Activated effector memory CD4-positive, alpha-beta T cell treated with Interleukin-2 at 50 U/mL for 16 hours (primary cell): ENCODE measurements at places on chromosomes 16 and 17.

DNA sequence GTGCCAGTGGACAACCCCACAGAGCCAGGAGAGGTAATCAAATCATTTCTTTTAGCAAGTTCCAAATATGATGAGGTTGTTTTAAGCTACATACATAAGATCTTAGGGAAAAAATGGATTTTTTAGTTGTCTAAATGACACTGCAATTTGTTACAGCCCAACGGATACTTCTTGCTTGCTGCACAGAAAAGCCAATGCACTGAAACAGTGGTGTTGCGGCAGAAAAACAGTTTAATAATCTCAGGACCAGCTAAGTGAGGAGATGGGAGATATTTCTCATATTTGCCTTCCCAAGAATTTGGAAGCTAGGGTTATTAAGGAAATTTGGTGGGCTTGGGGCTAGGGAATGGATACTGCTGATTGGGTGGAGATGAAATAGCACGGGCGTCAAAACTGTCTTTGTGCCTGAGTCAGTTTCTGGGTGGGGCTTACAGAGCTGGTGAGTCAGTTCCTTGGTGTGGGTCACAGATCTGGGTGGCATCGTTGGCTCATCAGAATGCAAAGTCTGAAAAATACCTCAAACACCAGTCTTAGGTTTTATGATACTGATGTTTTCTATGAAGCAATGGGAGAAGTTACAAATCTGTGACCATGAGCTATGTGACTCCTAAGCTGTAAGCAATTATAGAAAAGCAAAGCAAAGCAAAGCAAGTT lies 255.4 kb downstream of the IRX3 start:
- no peak for DNase-seq

GRCh38 chr16:76461836-76462235 lies 184.6 kb downstream of the CNTNAP4 start:
- no peak for DNase-seq

DNA sequence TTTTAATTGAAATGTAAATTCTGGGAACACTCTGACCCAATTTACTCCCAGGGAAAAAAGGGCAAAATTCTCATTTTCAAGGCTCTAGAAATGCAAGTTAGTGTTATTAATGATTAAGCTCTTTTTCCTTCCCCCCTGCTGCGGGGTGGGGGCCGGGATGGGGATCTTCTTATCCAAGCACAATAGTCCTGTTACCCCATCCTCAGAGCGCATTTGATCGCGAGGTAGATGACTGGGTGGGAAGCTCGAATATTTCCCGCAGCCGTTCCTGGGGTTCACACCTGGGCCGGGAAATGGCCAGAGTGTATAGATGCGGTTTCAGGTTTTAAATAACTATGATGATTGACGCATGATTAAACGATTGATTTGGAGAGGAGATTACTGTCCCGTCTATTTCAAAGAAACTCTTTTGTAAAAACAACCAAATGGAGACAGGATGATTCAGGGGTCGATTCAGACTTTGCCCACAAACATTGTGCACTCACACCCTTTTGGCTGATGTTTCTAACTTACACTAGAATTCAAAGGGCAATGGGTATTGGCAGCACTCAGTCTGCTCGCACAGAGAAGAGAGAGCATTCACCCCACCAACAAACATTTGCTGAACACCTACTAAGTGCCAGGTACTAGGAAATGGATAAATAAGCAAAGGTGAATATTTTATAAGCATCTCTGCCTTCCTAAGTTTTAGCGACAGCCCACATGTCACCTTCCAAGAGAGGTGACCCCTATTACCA lies 55.0 kb downstream of the SALL1 start:
- DNase-seq: no peak

GRCh38 chr17:19718613-19719354 lies 2.4 kb upstream of the SLC47A2 start:
- DNase-seq: no peak

GRCh38 chr17:70791748-70792443 lies 622.6 kb downstream of the KCNJ2 start:
- no peak for DNase-seq

DNA sequence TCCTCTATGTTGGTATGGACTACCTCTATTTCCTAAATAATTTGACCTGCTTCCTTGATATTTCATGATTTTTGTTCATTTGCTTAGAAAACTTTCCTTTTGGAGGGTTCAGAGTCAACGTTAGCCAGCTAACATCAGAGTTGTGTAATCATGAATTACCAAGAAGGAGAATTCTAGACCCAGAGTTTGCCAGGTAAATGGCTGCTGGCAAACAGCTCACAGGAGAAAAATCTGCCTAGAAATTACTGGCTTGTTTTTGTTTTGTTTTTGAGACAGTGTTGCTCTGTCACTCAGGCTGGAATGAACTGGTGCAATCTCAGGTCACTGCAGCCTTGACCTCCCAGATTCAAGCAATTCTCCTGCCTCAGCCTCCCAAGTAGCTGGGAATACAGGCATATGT lies 111.4 kb upstream of the SALL1 start:
- DNase-seq: no peak

DNA sequence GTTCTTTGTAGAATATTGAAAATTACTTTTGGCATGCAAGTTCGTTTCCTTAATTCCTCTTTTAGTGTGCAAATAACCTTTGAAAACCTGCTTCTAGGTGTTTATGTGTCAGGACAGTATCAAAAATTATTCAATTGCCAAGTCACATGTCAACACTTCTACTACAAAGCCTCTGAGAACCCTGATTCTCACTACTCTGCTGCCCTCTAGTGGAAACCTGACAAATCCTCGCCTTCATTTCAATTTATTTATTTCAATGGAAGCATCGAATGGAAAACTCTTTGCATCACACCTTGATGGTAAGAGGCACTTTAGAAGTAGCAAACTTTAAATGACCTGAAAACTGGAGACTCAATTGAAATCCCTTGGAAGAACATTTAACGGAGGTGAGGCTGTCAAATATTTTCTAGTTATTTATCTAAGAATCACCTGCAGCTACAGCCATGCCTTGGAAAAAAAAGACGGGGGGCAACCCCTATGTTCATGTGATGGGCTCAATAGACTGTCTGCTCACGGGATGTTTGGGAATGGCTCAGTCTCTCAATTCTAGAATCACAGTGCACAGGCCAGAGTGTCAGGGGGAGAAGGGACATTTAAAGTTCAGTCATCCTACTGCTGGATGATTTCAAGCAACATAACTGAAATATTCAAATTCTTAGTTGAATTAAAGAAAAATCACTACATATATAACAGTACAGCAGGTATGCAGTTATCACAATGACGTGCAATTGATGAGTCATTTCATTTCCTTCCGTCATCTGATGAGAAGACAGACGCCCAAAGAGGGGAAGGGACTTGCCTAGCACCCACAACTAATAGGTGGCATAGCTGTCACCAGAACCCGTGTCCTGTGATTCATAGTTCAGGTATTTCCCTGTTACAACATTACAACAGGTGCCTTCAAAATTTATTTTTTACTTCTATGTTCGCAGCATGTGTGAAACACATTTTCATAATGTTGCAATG lies 563.9 kb downstream of the TOX3 start:
- DNase-seq: no peak

GRCh38 chr17:2924211-2924610 lies 128.0 kb downstream of the RAP1GAP2 start:
- no peak for DNase-seq

- DNase-seq: no peak
These were observed 10.7 kb downstream of the TACO1 start for GRCh38 chr17:63611354-63611753.

DNA sequence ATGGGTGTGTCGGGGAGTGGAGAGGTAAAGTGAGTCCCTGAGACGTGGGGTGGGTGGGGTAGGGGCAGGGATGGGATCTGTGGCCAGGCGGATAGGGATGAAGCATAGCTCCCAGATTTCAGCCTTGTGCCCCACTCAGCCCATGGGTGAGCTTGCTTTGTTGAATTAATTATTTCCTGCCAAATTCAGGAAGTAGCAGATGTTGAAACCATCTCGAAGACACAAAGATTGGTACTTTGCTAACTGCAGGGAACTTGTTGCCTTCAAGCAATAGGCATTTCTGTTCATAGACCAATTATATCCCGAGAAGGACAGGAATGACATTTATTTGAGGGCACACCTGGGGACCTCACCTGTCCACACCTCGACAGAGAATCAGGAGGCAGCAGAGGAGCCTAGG lies 11.0 kb upstream of the C16orf74 start:
- DNase-seq: no peak

- DNase-seq: no peak
These were observed 3.0 kb downstream of the CBX8 start for GRCh38 chr17:79793924-79794304.

DNA sequence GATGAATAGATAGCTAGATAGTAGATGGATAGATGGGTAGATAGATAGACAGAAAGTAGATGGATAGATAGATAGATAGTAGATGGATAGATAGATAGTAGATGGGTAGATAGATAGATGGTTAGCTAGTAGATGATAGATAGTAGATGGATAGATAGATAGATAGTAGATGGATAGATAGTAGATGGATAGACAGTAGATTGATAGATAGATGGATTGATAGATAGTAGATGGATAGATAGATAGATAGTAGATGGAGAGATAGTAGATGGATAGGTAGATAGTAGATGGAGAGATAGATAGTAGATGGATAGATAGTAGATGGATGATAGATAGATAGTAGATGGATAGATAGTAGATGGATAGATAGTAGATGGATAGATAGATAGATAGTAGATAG lies 40.4 kb downstream of the PIK3R5 start:
- no peak for DNase-seq

DNA sequence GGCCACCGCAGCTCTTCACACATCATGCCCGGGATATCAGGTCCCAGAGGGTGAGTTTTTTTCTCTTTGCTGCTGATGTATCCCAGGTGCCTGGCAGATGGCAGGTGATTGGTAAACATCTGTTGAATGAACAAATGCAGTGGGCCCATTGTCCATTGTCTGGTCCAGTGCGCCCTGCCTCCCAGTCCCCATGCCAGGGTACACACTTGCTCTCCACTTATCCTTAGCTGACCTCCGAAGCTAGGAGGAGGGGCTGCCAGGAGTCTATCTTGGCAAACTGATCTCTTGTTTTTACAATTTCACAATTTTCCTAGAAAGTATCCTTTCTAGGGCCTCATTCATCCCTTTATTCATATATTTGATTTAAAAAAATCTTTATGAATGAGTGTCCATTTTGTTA lies 196.0 kb downstream of the RAB11FIP4 start:
- no peak for DNase-seq

- no peak for DNase-seq
These were observed 570 bp downstream of the NR1D1 start for GRCh38 chr17:40099619-40100418.

DNA sequence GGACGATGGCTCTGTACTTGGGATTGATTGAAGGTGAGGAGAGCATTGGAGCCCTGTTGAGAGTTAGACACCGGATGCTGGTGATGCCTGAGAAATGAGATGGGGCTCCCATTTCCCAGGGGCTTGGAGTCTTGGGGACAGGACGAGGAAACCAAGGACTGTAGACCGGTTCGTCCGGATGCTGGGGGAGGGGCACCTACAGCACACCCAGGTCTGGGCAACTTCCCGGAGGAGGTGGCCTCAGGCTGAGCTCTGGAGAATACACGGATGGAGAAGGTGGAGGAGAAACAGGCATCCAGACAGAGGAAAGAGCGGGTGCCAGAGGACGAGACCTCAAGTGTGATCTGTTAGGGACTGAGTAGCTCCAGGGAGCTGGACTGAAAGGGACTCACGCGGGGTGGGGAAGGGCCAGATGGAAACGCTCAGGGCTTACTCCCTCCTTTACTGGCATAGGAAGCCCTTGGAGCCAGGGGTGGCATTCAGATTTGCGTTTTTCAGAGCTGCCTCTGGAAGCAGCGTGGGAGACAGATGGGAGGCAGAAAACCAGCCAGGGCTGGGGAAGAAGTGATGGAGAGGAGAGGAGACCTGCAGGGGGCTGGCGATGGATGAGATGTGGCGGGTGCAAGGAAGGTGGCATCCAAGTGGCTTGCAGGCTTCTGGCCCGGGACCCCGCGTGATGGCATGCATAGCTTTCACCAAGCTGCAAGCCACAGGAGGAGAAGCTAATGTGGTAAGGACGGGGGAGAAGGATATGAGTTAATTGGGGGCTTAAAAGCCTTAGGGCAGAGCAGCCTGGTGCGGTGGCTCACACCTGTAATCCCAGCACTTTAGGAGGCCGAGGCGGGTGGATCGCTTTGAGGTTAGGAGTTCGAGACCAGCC lies 8.3 kb downstream of the C1QTNF1 start:
- no peak for DNase-seq

DNA sequence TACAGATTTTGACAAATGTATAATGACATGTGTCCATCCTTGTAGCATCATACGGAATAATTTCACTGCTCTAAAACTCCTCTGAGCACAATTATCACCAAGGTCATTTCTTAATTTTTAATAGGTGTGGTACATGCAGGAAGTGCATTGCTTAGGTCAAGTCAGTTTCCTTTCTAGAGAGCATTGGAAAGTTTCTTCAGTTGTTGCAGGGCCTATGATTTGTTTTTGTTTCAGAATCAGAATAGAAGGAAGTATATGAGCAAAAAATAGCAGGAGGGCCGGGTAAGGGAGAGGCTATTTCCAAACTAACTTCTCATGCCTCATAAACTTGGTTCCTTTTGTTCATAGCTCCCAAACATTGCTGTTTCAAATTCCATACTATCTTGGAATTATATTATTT lies 24.0 kb upstream of the SLFN5 start:
- DNase-seq: no peak

- DNase-seq: no peak
These were observed 6.1 kb downstream of the ZG16 start for GRCh38 chr16:29784157-29784556.

DNA sequence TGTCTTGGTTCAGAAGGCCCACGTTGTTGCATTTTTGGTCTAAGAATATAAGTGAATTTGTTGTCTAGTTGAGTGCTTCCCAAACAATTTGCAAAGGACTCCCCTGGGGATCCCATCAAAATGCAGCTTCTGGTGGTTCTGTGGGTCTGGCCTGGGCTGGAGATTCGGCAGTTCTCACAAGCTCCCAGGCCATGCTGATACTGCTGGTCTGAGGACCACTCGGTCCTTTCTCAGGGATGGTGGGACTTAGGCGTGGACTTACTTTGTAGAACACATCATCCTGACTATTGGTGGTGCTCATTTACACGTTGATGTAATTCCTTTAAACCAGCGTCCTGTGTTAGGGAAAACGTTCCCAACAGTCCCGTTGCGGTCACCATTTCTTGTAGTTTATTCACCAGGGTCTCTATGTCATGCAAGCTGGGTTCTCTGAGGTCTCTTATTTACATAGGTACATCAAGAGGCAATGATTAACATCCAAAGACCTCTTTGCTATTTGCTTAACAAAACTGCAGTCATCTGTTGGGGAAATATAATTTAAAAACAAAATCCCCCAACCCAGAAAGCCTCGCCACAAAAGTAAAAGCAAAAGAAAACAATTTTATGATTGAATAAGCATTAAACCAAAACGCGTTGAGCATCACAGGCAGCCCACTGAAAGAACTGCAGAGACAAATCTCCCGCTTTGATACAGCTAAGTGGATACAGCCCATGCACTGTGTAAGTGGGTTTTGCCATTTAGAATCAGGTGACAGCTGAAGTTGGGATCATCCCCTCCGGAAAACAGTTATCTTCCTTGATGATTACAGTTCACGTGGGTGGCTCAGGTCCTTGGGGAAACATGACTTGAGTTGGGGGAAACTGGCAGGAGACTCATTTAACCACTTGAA lies 39.0 kb upstream of the SEC14L1 start:
- no peak for DNase-seq
